Kidney glomerular epithelial cell (primary cell): ENCODE measurements at places on chromosomes 12 and 14.

- DNase-seq = no peak
Measured at GRCh38 chr12:46233423-46233822, 35.4 kb downstream of the SLC38A1 start.

DNA sequence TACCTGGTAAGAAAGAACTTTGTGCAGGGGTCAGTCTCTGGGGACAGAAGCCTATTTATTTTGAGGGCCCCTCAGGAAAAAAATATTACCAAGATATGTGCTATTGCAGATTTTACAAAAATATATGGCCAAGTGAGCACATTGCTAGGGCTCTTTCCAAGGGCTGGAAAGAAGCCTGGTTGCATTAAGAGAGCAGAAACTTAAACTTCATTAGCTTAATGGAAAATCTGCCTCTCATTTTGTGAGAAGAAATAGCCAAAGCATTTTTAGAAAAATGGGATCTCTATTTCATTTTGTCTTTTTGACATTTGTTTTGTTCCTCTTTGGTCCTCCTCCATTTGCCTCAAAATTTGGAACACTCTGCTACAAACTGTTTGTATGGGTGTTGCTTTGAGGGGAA lies 283.5 kb downstream of the NELL2 start:
- DNase-seq = no peak

- DNase-seq = no peak
Measured at GRCh38 chr12:112788205-112788604, 3.3 kb upstream of the RPH3A start.

DNA sequence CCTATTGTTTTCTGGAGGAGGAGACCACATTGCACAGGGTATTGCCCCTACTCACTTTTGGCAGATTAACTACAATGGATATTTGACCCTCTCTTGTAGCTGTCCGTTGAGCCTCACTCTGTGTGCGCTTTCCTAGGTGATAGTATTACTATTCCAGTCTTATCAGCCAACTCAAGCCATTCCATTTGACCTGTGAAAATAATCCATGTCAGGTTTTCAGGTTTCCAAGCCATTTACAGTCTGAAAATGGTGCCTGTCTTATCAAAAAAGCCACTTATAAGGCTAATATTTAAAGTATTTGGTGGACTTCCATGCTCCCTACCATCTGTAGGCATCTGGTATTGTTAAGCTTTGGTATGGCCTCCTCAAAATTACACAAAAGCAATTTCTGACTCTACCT lies 29.6 kb upstream of the KLRD1 start:
- no peak for DNase-seq

GRCh38 chr12:13680916-13681315 lies 300.5 kb downstream of the GRIN2B start:
- DNase-seq = no peak

- DNase-seq = peak; percentile 12
Measured at GRCh38 chr14:21852061-21852664, 178.5 kb upstream of the OR4E1 start.

DNA sequence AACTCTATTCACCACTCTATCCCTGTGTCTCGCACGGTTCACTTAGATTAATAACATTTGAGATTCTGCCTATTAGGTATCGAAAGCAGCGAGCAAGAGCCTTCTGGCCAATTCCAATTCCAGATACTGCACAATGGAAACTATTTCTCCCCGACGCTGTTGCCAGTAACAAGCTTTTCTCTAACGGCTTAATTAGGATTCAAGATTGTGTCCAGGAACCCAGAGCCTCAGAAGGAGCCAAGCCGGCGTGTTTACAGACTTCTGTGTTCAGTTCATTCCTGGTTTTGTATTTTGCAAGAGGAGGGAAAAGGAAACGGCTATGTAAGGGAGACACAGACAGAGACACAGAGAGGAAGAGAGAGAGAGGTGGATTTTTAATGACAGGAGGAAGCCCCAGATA lies 185.6 kb downstream of the DICER1 start:
- no peak for DNase-seq

GRCh38 chr14:78983126-78983525 lies 813.0 kb downstream of the NRXN3 start:
- DNase-seq = no peak

GRCh38 chr14:52314595-52315354 lies 663 bp downstream of the PTGER2 start:
- DNase-seq = peak; percentile 25

GRCh38 chr12:121214855-121215745 lies 5.2 kb downstream of the P2RX4 start:
- peak; percentile 92 for DNase-seq

GRCh38 chr12:91133871-91134270 lies 22.6 kb upstream of the LUM start:
- DNase-seq = no peak

GRCh38 chr12:123011701-123012100 lies 31.2 kb downstream of the ARL6IP4 start:
- no peak for DNase-seq

DNA sequence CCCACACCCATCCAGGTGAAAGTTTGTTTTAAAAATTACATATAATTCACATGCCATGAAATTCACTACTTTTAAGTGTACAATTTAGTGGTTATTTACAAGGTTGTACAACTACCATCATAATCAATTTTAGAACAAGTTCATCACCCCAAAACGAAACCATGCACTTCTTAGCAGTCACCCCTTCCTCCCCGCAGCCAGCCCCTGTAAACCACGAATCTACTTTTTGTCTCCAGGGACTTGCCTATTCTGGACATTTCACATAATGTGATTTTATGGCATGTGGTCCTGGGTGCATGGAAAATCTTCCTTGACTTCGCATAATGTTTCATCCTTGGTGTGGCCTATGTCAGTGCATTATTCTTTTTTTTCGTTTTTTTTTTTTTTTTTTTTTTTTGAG lies 19.2 kb upstream of the TRAF3 start:
- no peak for DNase-seq

GRCh38 chr12:80830533-80831088 lies 107.1 kb downstream of the LIN7A start:
- DNase-seq = no peak

GRCh38 chr12:130199581-130200390 lies 37.5 kb downstream of the FZD10 start:
- DNase-seq = no peak

GRCh38 chr12:104499668-104500332 lies 43.1 kb downstream of the CHST11 start:
- DNase-seq = no peak

GRCh38 chr14:103923863-103924262 lies 4.4 kb upstream of the TDRD9 start:
- DNase-seq = no peak

- DNase-seq = no peak
Measured at GRCh38 chr14:93772263-93772662, 16.0 kb downstream of the PRIMA1 start.

DNA sequence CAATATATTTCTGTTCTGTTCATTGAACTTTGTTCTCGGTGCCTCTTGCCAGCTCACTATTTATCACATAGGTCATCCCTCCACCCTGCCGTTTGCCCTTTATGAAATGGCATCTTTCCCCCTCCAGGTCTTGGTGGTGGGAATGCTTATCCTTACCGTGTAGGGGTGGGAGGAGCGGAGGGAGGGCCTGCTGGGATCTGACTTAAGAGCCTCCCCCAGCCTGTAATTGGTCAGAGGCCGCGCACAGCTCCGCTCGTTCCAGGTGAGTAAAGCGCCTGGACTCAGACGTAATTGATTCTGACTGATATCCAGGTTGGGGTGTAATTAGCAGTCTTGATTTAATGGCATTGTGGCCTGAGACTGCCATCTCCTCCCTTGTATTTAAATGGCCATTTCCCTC lies 185.3 kb downstream of the TSPAN9 start:
- DNase-seq = no peak

DNA sequence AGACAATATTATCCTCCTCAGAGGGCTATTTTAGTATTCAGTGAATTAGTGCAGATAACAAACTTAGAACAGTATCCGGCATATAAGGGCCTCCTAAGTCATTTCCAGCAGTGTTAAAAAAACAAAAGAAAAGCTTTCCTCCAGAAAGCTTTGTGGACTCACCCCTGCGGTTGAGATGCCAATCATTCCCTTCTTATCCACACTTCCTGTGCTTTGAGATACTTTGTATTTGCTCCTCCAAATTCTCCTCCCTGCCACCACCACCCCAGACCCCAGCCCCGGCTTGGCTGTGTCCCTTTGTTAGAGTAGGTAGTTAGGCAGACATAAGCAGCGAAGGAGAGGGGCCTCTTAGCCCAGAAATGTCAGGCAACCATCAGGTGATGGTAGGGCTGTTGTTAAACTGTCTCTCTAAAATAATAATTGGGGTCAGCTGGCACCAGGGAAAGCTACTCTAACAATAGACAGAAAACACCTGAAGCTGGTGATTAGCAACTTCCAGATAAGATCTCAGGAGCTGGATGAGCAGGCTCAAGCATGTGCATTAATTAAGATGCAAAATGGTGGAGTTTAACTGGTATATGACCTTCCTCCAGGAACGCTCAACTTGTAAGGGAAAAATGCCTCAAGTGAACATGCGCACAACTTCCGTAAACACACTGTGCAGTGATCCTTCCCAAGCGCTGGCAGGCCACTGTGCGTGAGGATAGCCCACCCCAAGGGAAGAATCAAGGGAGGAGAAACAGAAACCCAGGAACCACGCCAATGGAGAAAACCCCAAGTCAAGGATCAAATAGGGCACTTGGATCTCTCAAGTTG lies 152.1 kb upstream of the EEA1 start:
- peak; percentile 59 for DNase-seq

- DNase-seq = peak; percentile 12
Measured at GRCh38 chr12:49930515-49931288, 19.8 kb upstream of the AQP2 start.
